ENCODE measurements at places on chromosomes 1 and 21.

- DNase-seq = no peak
Observed at GRCh38 chr1:17723684-17724083, 31.4 kb upstream of the ACTL8 start.

GRCh38 chr1:157194731-157195520, 56.7 kb upstream of the ETV3 start:
- no peak for DNase-seq

GRCh38 chr1:104987210-104987609, 1237.5 kb downstream of the AMY1C start:
- no peak for DNase-seq

- no peak for DNase-seq
Observed at GRCh38 chr1:45254490-45254889, 48.1 kb upstream of the ZSWIM5 start.

DNA sequence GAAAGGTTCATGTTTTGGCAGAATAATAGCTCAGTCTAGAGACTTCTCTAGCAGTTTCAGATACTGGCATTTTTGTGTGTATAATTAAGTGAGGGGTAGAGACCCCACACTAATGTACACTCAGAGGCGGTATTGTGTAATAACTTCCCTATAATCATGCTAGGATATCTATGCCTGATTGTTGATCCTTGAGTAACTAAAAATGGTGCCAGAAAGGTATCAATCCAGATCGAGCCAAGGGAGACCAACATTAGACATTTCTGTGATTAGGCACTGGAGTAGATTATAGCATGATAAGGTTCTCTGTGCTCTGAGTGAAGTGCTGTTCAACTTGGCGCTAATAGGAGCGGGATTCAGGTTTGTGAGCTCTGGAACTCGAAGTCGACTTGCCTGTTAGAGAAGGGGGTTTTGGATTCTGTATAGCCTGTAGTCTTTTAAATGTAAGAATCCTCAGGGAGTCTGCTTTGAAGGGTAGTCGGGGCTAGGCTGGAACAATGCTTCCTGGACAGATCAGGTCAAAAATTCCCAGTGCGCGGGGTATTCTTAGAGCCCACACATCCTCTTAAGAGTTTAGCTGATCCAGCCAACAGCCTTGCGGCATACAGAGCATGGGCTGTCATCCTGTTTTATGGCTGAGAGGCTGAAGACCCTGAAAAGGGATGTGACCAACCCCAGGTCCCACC, 24.2 kb downstream of the MAN1C1 start:
- DNase-seq = no peak

- DNase-seq = no peak
Observed at GRCh38 chr1:221035662-221036153, 156.5 kb downstream of the HLX start.

DNA sequence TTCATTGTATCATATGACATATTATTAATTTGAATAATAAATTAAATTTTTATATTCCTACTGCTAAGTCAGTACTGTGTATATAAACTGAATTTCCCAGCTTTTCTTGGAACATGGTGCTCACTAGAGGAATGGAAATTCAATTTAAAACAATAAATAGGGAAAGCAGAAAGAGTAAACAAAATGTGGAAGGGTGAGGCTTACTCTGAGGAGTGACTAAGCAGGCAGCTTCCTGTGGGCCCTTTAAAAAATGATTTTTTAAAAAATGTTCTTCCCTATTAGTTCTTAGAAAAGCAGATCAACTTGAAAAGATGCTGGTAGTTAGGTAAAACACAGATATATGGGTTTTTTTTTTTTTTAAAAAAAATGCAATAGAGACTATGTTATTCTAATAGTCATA, 49.5 kb upstream of the S1PR1 start:
- DNase-seq = no peak

DNA sequence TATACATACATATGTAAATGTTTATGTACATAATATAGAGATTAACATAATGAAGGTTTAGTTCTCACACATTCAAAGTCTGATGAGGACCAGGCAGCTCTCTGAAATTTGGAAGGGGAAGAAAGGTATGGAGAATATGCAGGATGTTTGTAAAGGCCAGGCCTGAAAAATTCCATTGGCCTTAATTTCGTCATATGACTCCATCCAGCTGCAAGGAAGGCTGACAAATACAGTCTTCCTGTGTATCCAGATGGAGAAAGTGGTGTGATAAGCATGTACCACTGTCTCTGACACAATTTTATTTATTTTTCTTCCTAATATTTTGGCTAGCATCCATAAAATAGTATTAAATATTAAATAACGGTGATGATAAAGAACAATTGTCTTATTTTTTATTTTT, 6.3 kb upstream of the SGIP1 start:
- DNase-seq = no peak

DNA sequence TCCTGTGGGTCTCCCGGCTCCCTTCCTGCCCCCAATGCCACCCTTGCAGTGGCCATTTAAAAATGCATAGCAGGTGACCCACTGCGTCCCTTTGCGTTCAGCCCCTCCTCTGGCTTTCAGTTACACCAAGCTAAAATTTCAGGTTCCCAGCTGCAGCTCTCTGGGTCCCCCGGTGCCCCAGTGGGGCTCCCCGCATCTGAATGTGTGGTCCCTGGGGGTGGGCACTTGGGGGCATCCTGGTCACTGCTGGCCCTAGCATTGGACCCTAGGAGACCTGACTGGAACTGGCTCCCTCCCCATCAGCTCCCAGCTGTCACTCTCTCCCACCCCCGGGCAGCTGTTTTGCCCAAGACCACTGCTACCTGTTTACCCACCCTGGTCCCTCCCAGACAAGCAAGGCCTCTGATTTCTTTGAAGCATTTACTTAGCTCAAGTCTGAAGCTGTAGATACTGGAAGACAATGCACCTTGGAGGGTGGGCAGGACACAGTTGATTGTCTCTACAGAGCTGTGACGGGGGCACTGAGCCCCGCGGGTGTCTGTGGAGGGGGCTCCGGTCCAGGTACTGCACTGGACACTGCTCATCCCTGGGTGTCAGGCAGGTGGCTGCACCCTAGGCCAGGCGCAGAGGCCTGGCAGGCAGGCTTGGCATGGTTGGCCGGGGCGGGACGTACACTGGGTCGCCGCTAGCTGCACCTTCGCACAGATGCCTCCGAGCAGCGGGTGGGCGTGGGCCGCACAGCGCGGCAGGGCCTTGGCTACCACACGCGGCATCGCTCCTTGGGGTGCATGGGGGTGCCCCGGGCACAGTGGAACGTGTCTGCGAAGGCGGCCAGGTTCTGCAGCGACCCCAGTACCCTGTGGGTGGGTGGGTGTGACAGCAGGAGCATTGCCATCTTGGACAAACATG, 3.9 kb downstream of the PRXL2B start:
- DNase-seq = no peak

DNA sequence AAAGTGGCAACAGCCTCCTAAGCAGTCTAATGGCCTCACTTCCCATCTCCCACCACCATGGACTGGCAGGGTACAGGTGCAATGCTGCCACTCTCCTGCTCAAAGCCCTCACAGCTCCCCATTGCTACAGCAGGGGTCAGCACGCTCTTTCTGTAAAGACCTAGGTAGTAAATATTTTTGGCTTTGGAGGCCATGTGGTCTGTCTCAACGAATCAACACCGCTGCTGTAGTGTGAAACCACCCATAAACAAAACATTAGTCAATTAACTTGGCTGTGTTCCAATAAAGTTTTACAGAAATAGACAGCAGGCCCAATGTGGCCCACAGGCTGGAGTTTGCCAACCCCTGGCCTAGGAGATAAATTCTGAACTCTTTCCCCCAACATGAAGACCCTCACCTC, 44.6 kb upstream of the TMEM125 start:
- no peak for DNase-seq

DNA sequence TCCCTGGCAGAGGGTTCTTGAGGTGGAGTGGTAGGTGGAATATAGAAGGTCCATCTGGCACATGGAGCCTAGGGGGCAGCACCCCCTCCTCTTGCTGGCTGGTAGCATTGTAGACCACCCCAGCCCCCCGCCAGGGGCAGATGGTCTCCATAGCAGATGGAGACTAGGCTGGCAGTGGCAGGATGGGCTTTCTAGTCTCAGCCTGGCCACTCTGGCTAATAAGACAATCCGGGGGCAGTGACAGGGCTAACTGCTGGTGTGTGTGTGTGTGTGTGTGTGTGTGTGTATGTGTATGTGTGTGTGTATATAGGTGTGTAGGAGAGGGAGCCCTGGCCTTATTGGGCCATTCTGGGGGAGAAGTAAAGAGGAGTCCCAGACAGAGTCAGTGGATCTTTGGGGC, 16.1 kb downstream of the UTP11 start:
- no peak for DNase-seq

GRCh38 chr1:208531003-208531750, 287.0 kb upstream of the PLXNA2 start:
- no peak for DNase-seq

- no peak for DNase-seq
Observed at GRCh38 chr1:221574529-221574928, 167.4 kb downstream of the DUSP10 start.

DNA sequence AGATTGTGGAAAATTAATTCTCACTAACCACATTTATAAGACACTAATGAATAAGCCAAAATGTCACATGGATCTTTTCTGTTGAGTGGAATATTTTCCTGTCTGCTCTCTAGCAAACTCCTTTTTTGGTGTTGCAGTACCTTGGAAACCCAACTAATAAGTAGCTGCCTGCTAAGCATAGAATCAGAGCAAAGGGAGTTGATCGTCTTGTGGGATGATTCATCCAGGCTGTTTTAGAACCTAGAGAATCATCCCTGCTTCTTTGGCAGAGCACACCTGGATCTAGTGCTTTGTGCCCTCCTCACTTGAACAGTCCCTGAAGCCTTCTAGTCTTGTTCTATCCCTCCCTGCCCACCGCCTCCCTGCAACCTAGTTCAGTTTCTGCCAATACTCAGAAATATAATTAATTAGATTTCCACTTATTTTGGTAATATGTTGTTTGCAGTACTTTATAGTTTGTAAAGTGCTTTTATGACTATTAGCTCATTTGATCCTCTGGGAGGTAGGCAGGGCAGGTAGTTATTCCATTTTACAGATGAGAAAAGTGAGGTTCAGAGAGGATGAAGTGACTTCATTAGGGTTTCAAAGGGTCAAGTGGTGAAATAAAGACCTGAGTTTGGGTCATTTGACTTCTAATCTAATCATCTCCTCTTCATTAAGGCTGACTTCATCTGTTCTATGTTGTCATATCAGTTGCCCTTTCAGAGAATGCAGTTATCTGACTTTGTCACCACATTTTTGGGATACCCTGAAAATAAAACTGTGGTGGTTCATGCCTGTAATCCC, 2.5 kb downstream of the AGO4 start:
- DNase-seq = no peak

GRCh38 chr21:45496968-45497845, 45.0 kb downstream of the SLC19A1 start:
- DNase-seq = no peak

DNA sequence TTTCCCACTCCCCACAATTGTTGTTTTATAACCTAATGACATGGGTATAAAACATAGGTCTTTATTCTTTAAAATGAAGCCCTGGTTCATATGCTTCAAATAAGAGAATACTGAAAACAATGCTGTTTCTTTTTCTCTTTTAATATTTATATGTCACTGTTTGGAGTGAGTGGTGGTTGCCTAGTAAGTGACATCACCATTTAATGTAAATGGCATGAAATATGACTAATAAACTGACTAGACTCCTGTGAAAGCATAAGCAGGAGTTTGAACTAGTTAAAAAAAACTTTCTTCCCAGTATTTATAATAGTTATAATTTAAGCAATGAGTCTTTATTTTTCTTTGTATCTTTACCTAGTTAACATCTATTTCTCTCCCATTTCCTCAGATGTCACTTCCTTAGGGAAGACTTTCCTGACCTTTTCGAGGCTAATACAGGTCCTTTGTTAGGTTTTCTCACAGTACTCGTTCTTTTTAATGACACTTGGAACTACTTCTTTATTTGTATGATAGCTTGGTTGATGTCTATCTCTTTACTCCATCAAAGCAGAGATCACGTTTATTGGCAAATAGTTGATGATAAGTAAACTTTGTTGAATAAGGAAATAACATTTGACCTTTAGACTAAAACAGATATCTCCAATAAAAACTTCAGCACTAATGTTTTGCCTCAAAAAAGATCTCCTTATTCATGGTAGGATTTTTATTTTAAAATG, 105.4 kb upstream of the PDC start:
- DNase-seq = no peak

DNA sequence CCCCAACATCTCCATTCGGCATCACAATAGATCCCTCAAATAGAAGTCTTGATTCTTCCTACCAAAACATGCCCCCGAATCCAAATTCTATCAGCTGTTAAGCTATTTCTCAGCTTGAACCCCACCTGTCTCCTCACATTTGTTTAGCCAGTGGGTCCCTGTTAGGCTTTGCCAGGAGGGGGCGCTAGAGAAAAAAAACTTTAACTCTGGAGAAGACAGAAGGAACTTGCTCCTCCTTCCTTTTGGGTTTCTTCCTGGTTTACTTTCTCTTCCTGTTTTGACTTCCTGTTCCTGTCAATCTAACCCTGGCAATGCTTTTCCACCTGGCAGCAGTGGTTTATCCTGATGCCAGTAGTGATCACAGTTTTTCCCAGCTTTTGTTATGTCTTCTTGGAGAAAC, 95.6 kb upstream of the KCNK1 start:
- DNase-seq = no peak

GRCh38 chr1:212315907-212316306, 30.7 kb downstream of the PPP2R5A start:
- no peak for DNase-seq

DNA sequence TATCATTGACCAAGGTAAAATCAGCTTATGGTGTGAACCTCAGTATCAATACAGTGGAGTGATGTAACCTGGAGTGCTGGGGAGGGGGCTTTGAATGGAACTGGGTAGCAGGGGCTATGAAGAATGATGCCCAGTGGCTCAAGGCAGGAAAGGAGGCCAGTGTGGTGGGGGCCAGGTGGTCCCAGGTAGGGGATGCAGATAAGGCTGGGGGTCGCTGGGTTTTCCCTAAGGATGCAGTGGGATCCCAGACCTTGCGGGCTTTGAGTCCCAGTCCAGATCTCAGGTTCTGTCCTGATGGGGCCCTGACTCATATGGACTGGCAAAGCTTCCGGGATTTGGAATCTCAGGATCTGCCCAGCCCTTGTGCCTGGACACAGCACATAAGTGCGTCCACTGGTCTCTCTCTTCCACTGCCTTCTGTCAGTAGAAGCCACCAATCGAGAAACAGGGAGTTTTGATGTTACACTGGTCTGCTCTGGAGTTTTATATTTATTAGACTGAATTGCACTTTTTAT, 52.0 kb downstream of the S100B start:
- DNase-seq = no peak

GRCh38 chr1:43067977-43068751, 103.9 kb downstream of the EBNA1BP2 start:
- DNase-seq = no peak

DNA sequence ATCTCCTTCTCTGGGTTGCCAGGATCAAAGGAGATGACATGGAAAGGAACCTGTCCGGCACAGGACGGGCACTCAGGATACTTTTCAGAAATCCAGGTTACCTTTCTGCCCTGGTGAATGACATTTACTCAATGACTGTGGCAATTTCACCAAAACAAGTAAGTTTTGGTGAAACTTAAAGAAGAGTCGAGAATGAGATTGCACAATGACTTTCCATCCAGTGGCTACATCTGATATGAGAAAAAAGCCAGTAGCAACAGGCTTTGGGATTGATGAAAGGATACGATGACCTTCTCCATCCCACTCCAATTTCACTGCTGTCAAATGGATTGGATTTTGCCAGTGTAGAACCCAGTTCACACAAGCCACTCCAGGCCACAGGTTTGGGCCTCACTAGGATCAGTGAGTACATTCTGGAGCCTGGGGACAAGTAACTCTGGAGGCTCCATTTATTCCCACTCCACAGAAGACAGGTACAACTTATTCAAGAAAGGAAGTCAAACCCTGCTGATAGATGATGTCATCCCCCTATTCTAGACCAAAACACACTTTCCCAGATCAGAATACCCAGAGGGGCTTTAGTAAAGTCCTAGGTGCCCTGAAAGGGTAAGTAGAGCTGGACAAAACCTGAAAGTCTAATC, 63.3 kb downstream of the PLPP3 start:
- no peak for DNase-seq
